Amniotic epithelial cell (primary cell): ENCODE measurements at places on chromosomes 2 and 18.

DNA sequence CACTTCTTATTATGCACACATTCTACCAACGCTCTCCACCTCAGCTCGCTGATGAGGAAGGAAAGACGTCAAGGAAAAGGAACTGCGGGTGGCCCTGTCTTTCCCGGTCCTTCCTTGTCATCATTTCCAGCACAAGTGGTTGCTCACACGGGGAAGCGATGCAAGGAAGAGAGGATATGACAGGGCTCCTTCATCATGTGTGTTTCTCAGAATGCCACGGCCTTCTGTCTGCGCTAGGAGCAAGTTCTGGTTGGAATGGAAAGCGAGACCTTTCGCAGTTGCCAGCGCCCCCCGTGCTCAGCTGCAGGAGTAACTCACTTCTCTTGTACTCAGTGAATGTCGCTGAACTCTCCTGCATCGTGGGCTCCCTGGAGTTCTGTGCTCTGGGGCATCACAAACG, 191.8 kb upstream of the GLI2 start:
- no peak for DNase-seq

DNA sequence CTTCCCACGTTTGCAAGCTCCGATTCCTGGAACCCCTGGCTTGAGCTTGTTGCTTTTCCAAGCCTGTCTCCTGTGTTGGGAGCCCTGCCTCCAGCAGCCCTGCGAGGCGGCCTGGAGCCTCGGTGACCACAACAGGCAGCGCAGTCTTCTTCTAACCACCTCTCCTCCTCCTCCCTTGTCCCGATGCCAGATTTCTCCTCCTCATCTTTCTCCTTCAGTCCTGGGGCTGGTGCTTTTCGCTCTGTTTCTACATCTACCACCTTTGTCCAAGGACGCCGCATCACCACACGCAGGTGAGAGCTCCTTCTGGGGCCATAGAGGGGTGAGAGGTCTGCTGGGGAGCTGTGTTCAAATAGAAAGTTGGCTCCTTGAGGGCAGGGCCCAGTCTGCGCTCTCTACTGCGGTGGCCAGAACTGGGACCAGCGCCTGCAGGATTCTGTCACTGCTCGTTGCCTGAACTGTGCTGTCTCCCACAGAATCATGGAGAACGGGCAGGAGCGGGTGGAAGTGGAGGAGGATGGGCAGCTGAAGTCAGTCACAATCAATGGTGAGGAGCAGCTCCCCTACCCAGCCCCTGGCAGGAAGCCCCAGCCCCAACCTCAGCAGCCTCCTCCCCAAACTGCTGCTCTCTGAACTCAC, 3.9 kb downstream of the DNAJB2 start:
- no peak for DNase-seq

- peak; percentile 70 for DNase-seq
These were observed 78.5 kb downstream of the XDH start for GRCh38 chr2:31335921-31336585.

DNA sequence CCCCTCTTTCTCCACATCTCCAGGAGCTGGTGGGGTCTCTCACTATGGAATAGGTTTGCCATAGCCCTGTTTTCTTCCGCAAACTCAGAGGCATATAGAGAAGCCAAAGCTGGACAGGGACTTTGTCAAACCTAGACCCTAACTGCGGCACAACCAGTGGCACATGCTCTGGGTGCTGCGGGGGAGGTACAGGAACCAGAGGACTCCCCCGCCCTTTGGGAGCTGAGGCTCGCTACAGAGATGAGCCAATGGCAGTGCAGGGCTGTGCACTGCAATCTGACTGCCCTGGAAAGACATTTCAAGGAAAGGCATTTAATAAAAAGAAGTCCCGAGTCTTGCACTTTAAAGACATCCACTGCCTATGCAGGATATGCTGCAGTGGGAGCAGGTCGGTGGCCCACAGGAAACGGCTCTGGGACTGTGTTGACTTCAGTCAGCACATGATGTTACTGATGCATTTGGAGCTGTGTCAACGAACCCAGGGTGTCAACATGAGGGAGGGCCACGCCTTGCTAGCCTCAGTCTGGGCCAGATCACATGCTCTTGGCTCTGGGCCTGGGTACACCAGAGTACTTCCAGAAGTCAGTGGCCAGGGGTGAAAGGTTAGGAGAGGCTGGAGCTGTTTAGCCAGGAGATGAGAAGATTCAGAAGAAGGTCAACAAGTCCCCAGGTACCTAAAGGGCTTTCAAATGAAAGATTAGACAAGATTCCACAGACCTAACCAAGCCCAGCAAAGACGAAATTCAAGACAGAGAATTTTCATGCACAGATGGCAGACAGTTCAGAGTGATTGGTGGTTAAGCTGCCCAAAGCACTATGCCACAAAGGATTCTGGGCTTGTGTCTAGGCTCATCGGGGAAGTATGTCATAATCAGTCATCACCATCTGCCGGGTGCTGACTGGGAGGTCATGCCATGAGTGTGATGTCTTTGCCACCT, 8.2 kb downstream of the SLC35F6 start:
- DNase-seq = peak; percentile 56

DNA sequence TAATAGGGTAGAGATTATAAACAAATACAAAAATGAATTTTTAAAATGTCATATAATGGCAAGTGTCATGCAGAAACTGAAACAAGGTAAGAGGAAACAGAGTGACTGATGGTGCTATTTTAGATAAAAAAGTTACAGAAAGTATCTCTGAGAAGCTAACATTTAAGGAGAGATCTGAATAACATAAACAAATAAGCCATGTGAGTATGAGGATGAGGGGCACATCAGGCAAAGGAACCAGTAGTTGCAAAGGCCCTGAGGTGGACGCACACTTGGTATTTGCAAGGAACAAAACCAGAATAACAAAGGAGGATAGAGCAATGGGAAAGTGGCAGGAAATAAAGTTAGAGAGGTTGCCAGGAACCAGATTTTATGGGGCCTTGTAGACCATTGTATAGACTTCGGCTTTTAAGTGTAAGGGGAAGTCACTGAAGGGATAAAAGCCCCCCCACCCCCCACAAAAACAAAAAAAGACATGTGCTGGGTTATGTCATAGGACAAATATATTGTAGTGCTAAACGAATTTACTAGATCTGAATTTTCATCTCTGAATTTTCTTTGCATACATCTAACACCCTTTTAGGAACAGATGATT, 159.2 kb downstream of the DTNB start:
- DNase-seq = no peak
